ENCODE measurements at places on chromosomes 3 and 15. TPM values are rescaled to one million over a fixed set of nuclear protein-coding genes. Genes with fewer than 3 reads are reported as not detected.

MYO5A gene
- 6.5 TPM for polyA plus RNA-seq

CCNB2 gene
- polyA plus RNA-seq, result 14.1 TPM

NRROS gene
- 6.5 TPM for polyA plus RNA-seq

SLC22A14 gene
- not detected for polyA plus RNA-seq

ISLR2 gene
- polyA plus RNA-seq, result not detected

PLSCR5 gene
- not detected for polyA plus RNA-seq
